Testis (tissue), 5 donors: ENCODE measurements at places on chromosomes 7 and 10.
A peak's percentile ranks its signal among the peaks of the same experiment; 100 is the strongest.

DNA sequence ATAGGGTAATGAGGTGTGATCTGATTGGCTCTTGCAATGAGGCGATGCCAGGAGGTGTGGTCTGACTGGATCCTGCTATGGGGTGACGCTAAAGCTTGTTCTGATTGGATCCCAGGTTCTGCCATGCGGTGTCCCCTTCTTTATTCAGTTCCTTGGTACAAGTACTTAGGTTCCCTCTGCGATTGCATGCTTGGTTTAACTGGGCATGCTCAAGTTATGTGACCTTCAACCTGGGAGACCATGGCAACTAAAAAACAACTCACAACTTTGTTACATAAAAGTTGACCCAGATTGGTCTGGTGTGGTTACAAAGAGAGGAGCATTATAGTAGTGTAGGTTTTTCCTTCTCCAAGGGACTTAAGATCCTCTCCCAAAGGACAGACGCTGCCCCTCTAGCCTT is 49.5 kb upstream of the DNAJC1 start:
- DNase-seq: no peak

DNA sequence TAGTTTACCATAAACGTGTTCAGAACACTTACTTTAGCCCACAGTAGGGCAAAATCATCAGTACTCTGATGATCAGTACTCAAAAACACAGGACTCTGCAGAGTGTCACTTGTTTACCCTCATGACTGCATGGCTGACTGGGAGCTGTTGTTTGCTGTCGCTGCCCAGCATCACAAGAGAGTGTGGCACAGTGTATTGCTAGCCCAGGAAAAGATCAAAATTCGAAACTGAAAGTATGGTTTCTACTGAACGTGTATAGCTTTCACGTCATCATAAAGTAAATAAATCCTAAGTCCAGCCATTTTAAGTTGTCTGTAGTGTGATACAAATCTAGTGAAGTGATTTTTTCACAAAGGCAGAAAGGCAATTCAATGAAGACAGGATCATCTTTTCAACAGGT is 184.6 kb downstream of the RAMP3 start:
- no peak for DNase-seq

GRCh38 chr7:17402628-17403278 is 104.3 kb downstream of the AHR start:
- peak; percentile 67 for DNase-seq

DNA sequence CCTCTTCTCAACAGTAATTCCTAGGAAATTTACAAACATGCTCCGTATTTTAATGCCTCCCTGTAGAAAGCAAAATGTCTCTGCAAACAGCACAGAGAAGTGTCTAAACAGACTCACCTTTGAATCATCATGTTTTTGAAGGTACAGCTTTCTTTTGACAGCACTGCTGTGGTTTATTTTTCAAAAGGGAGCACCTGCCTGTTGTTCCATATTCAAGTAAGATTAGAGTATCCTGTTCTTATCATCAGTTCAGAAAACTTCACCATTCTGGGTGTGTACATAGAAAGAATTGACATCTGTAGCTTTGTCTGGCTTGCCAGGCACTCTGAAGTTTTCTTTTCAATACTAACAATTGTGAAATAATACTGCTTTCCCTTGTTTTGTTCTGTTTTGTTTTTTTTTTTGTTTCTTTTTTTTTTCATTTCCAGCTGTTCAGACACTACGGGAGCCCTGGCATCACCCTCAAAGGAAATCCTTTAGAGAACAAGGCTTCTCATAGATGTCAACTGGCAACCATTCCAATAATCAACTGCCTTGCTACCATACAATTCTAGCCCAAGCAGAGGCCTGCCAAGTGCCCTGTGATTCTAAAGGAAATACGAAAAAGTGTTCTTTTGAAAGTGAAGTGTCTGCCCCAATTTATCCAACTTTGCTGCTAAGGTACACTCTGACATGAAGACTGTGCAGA is 275.9 kb downstream of the PRPF18 start:
- DNase-seq: no peak

GRCh38 chr7:14576578-14576977 is 326.0 kb downstream of the DGKB start:
- no peak for DNase-seq
